ENCODE measurements at places on chromosomes 5 and 9. TPM values are rescaled to one million over a fixed set of nuclear protein-coding genes. Genes with fewer than 3 reads are reported as not detected.

STKLD1 gene
- 0.44 TPM for total RNA-seq

PCDHA4 gene
- under 0.01 TPM for total RNA-seq

SPATA31C1 gene
- not detected for total RNA-seq

HK3 gene
- total RNA-seq, result not detected

COQ4 gene
- total RNA-seq, result 26.0 TPM

TSLP gene
- not detected for total RNA-seq

SLC36A2 gene
- total RNA-seq, result not detected

DRD1 gene
- total RNA-seq, result not detected

SH3GL2 gene
- total RNA-seq, result not detected

ARHGAP26 gene
- 15.7 TPM for total RNA-seq

DEPDC1B gene
- 1.6 TPM for total RNA-seq

FSTL4 gene
- total RNA-seq, result 0.20 TPM

ZNF484 gene
- total RNA-seq, result 6.8 TPM

RORB gene
- total RNA-seq, result not detected

SYK gene
- not detected for total RNA-seq

OTP gene
- total RNA-seq, result not detected

TAF1L gene
- under 0.01 TPM for total RNA-seq

PPP1R26 gene
- total RNA-seq, result 9.7 TPM

GALNT10 gene
- total RNA-seq, result 30.2 TPM

DND1 gene
- total RNA-seq, result 0.22 TPM

ECM2 gene
- not detected for total RNA-seq

PCDHB3 gene
- 0.60 TPM for total RNA-seq

C9orf50 gene
- not detected for total RNA-seq

ARHGEF37 gene
- 16.1 TPM for total RNA-seq

SPATA31D4 gene
- total RNA-seq, result not detected

TDRD7 gene
- total RNA-seq, result 10.9 TPM

ADAMTS2 gene
- 0.40 TPM for total RNA-seq

SPACA9 gene
- total RNA-seq, result 1.3 TPM

SAPCD2 gene
- total RNA-seq, result 1.4 TPM

PCDHB6 gene
- total RNA-seq, result 0.20 TPM

ESM1 gene
- 157 TPM for total RNA-seq

TAF11L5 gene
- not detected for total RNA-seq

PPP1R2B gene
- 0.40 TPM for total RNA-seq

GZMA gene
- total RNA-seq, result not detected

Data from lung microvascular endothelial cell (primary cell).